DMS79 treated with DMSO at 0.1 percent for 48 hours (cell line): ENCODE measurements at places on chromosomes 5 and 9.

GRCh38 chr9:136411378-136411777 is 920 bp downstream of the PMPCA start:
- DNase-seq: no peak

- DNase-seq: no peak
These were observed 27.2 kb downstream of the RUSC2 start for GRCh38 chr9:35517131-35517530.

- DNase-seq: no peak
These were observed 461.5 kb downstream of the ANXA1 start for GRCh38 chr9:73613092-73613701.

GRCh38 chr5:62284946-62285891 is 20.8 kb upstream of the KIF2A start:
- DNase-seq: no peak

DNA sequence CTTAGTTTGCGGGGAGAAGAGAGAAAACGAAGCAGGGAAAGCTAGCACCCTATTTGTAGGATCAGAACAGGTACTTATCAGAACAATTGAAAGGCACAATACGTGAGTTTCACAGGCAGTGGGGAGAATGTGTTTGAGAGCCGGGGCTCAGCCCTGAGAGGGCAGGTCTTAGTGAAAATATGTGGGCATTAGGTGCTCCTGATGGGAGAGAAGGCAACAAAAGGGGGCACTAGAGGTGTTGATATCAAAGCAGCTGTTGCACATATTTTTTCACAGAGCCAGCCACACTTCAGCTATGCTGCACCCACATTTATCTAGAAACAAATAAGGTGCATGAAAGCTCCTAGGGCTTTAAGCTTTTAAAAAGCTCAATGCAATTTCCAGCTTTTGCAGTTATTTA is 99.7 kb upstream of the MAN2A1 start:
- DNase-seq: no peak

GRCh38 chr9:136050701-136051452 is 44.2 kb downstream of the NACC2 start:
- DNase-seq: peak; percentile 10

DNA sequence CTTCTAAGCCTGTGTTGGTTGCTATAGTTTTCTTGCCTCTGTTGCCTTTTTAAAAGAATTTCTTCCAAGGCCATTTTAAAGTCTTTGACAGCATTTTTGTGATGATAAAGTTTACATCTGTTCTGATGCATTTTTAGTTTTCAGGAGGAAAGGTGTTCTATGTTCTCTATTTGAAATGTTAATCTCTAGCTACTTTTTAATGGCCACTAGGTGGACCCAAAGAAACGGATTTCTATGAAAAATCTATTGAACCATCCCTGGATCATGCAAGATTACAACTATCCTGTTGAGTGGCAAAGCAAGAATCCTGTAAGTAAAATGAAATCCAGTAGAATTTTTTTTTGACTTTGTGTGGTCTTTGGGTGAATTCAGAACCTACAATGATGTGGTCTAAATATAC is 60.2 kb downstream of the MELK start:
- peak; percentile 22 for DNase-seq

DNA sequence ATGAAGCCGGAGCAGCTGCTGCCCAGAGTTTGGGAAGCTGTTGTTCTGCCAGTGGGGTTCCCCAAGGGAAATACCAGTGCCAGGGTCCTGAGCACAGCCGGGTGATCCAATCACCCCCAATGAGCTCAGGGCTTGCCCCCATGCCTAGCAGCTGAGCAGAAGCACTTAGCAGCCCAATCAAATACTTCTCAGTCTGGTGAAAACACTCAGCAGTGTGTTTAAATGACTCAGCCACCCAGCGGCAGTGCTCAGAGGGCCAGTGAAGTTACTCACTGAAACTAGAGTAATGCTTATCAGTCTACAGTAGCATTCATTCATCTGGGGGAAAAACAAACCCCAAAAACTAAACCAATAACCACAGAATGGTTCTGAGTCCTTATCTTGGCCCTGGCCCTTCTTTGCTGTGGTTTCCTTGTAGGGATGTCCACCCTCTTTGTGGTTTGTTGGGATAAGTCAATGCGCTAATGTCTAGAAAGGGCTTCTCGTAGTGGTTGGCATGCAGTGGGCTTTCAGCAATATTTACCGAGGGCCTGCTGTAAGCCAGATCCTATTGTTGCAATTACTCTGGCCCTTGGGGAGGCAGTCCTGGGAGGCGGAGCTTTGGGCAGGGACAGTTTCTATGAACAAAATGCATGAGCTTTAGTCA is 43.1 kb downstream of the LHX2 start:
- DNase-seq: peak; percentile 85

DNA sequence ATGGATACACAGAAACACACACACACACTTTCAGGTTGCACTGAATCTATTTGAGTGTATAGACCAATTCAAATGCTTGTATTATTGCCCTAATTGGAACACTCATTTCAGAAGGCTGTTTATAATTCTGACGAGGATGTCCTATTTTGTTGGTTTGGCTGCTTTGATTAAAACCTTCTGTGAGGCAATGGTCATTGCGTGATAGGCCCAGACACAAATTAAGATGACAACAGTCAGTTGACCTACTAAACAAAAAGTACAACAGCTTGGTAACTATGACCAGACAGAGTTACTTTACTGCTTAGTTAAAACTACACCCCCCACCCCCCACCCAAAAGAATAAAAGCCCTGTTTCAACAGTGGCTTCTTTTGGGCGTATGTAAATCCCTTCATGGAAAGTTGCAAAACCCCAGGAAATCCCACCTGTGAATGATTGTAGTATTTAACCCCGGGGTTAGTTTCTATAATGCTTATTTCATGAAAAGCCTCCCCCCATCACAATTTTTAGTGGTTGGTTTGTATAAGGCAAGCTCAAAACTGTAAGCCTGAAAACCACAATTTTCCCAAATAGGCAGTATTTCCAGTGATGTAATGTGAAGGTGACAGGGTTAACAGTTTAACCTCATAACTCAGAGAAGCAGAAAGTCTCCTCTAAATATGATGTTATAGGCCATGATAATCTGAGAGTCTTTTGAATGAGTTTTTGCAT is 340.8 kb downstream of the FGF10 start:
- DNase-seq: no peak

- no peak for DNase-seq
These were observed 165.8 kb downstream of the PTPRD start for GRCh38 chr9:10447036-10447435.

- no peak for DNase-seq
These were observed 1.4 kb upstream of the CSNK1A1 start for GRCh38 chr5:149552553-149553160.

GRCh38 chr9:130561056-130561455 is 18.3 kb upstream of the FUBP3 start:
- peak; percentile 96 for DNase-seq

GRCh38 chr5:176678584-176678983 is 31.3 kb downstream of the TSPAN17 start:
- no peak for DNase-seq

DNA sequence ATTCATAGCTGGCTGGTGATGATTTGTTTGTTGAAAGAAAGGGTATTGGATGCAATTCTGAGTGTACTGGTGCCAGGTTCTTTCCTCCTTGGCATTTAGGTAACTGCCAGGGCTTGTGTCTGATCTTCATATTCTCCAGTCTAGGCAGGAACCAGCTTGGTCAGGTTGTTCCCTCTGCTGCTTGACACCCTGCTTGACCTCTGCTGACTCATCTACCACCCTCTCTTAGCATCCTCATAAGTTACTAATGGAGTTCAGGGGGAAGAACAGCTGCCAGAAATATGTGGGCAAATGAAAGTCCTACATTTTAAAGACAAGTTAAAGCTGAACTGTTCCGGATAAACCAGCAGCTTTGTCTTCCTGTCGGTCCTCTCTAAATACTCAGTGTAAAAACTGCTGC is 116.1 kb upstream of the TNC start:
- DNase-seq: no peak

DNA sequence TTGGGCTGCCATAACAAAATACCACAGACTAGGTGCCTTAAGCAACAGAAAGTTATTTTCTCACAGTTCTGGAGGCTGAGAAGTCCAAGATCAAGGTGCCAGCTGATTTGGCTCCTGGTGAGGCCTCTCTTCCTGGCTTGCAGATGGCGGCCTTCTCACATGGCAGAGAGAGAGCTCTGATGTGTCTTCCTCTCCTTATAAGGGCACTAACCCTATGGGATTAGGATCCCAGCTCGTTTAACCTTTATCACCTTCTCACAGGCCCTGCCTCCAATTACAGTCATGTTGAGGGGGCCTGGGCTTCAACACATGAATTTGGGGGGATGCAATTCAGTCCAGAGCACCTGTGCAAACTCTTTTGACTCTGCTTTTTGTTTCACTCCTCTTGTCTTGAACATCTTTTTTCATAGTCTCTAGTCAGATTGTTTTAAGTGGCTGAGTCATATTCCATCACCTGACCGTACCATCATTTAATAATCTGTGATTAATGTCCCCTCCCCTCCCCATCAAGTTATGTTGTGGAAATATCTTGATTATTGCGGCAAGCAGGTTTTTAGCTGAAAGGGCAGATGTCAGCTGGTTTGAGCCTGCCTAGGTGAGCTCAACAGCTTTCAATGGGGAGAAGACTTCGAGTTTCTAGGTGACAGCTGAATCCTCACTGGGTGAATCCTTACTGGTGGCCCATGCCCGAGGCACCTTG is 61.8 kb downstream of the NDFIP1 start:
- no peak for DNase-seq

GRCh38 chr5:148626081-148626613 is 28.2 kb downstream of the HTR4 start:
- no peak for DNase-seq

DNA sequence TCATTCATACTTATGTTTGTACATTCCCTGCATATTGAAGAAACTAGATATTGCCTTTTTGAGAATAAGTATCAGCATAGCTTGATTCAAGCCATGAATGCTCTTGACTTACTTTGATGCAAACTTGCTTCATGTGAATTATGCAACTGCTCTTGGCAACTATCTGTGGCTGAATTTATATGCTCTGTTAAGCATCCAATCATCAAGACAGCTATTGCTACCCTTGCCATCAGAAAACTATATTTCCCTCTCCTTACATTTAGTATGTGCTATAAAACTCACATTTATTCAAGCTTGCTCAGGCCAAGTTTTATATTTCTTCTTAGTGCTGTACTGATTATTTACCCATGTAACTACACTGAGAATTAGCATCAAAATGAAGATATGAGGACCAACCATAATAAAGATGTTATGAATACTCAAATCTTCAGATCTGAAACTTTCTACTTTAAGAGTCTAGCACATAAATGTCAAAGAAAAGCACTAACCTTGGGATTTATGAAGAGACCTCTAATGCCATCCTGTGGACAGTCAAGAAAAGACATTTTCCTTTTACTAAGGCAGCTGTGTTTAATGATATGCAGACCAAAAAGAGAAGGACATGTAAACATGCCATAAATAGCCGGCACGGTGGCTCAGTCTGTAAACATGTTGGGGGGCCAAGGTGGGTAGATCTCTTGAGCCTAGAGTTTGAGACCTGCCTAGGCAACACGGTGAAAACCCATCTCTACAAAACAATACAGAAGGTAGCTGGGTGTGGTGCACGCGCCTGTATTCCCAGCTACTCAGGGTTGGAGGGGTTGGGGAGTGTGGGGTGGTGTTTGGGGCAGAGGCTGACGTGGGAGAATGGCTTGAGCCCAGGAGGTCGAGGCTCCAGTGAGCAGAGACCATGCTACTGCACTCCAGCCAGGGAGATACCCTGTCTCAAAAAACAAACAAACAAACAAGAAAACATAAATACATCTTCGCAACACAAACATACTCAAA is 267.0 kb upstream of the TYRP1 start:
- DNase-seq: no peak

DNA sequence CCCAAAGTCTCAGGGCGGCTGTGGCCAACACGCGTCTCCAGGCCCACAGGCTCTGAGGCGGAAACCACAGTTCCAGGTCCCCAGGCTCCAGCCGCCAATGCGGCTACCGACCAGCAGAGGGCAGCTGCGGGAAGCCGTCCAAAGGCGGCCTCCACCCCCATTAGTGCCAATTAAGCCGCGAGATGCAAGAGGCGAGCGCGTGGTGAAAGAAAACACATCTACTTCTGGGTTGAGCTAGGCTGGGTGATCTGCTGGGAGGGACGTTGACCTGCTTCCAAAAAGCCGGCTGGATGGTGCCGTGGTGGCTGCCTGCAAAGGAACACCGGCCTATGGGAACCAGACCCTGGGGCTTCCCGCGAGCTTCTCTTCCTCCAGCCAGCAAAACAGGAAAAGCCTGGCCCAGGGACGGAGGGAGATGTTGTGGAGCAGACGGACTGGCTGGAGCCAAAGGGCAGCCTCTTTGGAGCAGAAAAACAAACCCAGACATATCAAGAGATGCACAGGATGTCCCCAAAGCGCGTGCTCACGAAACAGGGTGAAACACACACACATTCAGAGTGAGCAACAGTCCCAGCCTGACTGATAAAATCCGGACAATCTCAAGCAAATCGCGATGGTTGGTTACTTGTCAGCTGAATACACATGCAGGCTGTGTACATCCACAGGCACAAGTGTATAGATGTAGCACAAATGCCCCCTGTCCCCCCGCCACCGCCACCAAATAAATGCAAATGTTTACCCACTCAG is 187.1 kb upstream of the BRINP1 start:
- peak; percentile 6 for DNase-seq

DNA sequence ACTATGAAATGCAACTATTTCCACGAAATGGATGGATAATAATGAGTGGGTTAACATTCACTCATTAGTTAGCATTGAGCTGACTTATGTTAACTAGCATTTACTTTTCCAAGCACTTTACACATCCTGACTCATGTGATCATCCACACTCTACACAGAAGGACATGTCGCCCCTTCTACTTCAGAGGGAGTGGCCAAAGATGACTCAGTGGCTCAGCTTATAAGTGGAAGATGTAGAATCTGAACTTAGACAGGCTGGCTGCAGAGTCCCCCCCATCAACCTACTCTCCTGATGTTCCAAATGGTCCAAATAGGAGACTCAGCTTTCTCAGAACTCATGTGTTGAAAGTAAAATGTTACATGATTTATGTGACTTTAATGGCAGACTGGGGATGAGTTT is 146.0 kb downstream of the ADCY2 start:
- no peak for DNase-seq

- DNase-seq: no peak
These were observed 320.9 kb downstream of the ZSWIM6 start for GRCh38 chr5:61652916-61653315.

- DNase-seq: no peak
These were observed 127.1 kb downstream of the ANKRD18B start for GRCh38 chr9:33651125-33651524.

DNA sequence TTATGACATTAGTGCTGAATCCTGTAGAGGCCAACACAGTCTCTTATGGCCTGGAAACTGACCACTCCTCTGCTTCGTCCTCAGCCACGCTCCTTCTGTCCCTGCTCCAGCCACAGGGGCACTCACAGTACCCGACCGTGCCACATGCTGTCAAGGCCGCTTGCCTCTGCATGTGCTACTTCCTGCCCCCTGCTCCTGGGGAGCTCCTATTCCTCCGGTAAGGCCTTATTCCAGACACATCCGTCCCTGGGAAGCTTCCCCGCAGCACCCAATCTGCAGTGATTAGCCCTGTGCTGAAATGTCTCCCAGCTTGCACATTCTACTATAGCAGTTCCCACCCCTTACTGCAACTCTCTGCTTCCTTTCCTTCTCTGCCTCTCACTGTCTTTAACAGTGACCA is 187.5 kb downstream of the CRB2 start:
- no peak for DNase-seq
